ENCODE measurements at places on chromosomes 5 and 9.

- no peak for DNase-seq
Observed at GRCh38 chr5:69492391-69492922, at the start of gene OCLN. OCLN (plus strand) TSS chr5:69492790; CDS start chr5:69504245, 11,455 bp downstream.

DNA sequence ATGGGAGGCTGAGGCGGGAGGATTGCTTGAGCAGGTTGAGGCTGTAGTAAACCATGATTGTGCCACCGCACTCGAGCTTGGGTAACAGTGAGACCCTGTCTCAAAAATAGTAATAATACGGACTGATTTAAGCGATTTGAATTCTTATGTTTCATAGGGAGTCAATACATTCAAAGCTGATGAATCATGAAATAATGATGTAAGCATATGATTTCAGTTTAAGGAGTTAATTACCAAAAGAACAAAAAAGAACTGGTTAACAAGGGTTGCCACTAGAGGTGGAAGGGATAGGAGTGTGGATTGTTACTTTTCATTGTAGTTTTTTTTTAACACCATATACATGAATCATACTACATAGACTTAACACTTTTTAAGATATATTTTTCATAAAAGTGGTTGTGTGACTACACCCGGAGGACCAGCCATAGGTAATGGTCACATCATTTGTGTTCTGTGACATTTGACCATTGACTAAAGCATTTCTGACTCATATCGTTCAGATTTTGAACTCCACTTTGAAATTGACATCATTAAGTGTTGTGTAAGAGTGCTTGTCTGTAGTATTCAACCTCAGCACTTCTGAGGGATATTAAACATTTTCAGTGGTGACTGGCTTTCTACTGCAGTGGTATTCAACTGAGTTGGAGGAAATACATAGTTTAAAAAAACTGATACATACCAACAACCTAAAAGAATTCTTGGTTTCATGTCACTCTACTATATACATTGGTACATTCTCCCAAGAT is 7.0 kb downstream of the TRMT10B start:
- no peak for DNase-seq

GRCh38 chr9:92350740-92351133 is 25.0 kb downstream of the CENPP start:
- no peak for DNase-seq

GRCh38 chr9:36865731-36866635 is 168.1 kb downstream of the PAX5 start:
- no peak for DNase-seq

DNA sequence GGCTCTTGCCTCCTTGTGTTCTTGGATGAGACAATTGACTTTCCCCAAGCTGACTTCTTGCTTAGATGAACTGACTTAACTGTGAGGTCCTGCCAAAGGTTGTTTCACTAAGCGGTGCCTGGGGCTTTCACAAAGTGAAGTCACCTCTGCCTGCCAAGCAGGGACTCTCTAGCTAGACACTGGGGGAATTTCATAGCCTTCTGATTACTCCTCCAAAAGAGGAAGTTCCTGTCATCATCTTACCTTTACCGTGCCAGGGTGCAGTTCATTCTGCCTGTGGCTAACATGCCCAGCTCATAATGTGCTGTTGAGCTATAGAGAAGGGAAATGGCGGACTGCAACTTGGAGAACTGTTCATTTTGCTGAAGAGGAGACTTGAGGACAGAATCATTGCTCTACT is 472.0 kb upstream of the WWC1 start:
- DNase-seq = no peak

- DNase-seq = no peak
Observed at GRCh38 chr5:143554187-143554717, 150.8 kb upstream of the NR3C1 start.

GRCh38 chr9:92119586-92119985 is 4.4 kb upstream of the SPTLC1 start:
- no peak for DNase-seq

GRCh38 chr9:89814340-89815040 is 209.7 kb downstream of the GADD45G start:
- no peak for DNase-seq

GRCh38 chr9:86328156-86328555 is 26.1 kb downstream of the TUT7 start:
- no peak for DNase-seq

- DNase-seq = no peak
Observed at GRCh38 chr9:112378328-112379176, 1.4 kb upstream of the HSDL2 start.

DNA sequence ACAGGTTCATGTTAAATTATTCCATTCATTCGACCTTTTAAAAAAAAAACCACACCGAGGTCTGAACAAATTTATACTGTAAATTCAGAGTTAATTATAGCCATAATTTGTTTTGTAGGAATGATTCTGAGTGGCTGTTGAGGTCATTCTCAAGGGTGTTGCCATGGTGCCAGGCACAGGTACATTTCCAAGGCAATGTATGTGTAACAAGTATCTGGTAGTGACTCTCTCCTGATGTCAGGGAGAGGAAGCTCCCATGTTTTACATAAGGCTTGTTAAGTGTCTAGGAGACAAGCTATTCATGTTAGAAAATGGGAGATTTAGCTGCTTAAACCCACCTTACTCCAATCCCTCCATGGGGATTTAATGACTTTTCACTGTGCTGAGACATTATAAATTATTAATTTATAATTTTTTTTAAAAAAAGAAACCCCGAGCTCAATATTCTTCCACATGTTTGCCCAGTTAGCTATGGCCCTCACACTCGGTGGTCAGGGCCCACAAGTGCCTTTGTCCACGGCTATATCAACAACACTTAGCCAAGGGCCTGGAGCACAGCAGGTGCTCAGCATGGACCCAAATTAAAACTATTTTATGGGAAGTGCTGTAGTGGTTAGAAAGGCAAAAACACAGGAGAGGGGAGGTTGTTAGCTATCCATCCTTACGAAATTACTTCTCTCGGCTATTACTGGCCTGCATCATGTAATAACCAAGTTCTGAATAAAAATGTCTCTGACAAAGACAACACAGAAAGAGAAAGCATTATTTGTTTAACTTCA is 154.6 kb upstream of the GNA14 start:
- DNase-seq = no peak

DNA sequence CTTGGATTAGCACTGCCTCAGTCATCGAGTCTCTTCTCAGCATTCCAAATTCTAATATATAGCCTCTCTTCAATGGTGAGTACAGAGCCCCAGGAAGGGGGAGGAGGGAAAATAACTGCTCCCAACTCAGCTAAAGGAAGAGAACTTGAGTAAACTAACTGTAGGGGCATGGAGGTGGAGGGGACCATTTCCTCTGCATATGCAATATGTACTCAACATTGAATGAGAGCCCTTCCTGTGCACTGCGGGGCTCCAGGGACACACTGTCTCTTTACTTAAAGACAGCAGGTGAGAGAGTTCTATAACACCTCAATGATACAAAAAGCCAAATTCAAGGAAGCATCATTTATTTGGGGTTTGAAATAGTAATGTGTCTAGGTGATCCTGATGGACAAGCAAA is 75.1 kb downstream of the GNAQ start:
- no peak for DNase-seq
